ENCODE measurements at places on chromosomes 7 and 10.

DNA sequence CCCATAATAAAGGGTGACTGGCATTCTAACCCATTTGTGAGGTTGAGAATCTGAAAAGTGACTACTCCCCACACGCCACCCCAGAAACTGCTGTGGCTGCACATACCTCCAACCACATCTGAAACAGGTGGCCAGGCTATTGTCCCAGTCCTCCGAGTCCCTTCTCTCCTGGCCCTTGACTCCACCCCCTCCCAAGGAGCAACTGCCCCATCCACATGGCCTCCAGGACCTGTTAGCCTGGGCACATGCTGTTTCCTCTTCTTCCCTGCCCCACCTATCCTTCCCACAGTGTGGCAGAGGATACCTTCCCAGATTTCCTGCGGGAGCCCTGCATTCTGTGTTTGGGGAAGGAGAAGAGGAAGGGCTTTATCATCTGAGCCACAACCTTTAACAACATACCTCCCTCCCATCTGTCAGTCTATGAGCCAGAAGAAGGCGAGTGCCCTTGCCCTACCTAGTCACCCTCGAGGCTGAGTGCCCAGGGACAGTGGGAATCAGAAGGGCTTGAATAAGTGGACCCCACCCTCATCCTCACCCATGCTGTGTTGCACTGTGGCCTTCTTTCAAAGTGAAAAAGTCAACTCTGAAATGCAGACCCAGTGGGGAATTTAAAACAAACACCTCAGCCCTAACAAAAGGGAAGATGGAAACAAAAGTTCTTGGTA lies 11.9 kb downstream of the STEAP1B start:
- DNase-seq = no peak

DNA sequence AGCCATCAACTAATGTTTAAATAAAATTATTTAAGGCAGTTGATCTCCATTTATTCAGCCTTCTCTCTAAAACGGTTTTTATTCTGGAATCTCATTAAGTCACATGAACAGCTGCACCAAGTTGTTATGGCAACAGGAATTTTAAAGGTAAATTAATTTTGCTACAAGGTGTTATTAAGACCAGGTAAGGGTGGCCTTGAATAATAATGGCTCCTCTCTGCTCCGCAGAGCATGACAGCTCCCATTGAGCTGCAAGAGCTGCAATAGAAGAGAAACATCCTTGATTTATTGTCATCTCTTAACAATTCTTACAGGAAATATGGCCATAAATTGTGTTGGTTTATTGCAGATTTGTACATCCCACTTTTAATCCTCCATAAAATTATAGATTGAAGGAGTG lies 165.8 kb downstream of the KLF6 start:
- peak; percentile 51 for DNase-seq

GRCh38 chr7:140645166-140645900 lies 4.7 kb upstream of the DENND2A start:
- DNase-seq = no peak

- no peak for DNase-seq
These were observed 111.6 kb downstream of the SGMS1 start for GRCh38 chr10:50512214-50512595.

DNA sequence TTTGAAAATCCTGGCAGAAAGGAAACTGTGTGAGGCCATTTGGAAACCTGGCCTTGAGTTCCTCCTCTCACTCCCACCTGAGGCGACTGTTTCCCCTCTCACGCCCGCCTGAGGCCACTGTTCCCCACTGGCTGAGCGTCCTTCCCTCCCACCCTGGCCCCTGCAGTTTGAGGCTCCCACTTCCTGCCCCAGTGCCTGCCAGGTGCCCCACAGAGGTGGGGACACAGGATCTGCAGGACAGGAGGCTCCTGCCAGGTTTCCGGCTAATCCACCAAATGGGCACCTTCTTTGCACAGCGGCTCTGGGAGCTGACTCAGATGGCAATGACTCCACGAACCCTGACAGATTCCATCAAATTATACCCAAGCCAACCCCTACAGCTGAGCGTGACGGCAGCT lies 24.3 kb upstream of the LARP4B start:
- no peak for DNase-seq

DNA sequence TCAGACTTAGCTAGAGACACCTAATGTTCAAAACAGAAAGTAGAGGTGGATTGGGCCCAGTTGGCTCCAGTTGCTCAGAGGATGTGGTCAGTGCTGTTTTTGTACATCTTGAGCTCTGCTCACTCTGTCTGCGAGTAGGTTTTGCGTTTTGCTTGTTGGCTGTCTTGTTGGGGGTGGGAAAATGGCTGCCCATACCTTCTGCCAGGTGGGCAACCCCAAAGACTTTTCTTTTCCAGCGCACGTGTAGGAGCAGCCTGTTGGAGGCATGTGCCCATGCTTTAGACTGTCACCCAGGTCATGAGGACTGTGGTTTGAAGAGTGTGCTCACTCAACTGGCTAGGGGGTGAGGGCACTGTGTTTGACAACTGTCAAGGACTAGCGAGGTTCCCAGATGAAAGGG lies 73.9 kb downstream of the KAT6B start:
- DNase-seq = no peak

DNA sequence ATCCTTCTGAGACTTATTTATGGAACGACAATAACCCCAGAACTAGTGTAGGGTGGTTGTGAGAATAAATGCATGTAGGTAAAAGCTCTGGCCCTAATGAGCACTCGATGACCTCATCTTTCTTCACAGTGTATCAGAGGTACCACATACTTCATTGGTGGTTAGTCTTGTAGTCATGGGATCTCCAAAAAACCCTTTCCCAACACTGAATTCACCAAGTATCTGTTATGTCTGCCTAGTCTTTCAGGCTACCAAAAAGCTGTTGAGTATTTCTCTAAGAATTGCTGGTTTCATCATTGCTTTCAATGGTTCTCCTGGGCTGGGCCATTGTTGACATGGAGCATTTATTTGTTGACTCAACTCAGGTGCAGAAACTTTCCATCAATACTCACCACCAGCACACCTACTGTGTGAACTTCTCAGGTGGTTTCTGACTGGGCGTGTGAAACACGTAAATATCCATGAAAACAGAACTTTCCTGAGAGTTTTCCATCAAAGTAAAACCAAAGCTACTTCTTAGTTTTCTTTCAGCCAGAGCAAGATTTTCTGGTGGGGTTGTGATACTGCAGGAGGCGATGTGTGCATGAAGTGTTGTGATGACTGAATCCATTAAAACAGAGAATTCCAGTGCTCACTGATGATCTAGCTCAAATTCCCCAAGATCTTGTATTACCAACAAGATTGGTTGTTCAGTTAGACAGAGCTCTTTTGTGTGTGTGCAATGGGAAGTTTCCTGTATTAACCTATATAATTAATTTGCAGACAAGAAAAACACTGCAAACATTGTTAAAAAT lies 51.4 kb upstream of the SLC35B4 start:
- no peak for DNase-seq

GRCh38 chr10:55311848-55312635 lies 511.0 kb upstream of the PCDH15 start:
- peak; percentile 57 for DNase-seq

- peak; percentile 75 for DNase-seq
These were observed 124.9 kb downstream of the CLEC2L start for GRCh38 chr7:139648391-139648861.

- no peak for DNase-seq
These were observed 431.3 kb downstream of the GALNT17 start for GRCh38 chr7:71563276-71563675.

DNA sequence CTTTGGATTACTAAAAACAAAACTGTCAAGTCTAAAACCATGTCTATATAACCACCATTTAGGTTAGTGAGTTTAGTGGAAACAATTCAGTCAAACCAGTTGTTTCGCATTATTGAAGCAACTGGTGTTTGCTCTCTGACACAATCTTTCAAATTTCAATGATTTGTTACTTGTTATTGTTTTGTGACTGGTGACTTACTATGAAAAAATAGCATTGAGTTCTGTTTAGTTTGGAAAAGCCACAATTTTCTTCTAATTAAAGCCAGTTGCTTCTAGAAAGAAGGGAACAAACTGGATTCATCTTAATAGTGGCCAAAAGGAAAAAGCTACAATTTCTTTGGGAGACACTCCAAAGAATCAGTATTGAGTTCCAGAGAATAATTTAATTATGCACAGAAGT lies 30.4 kb downstream of the LAMB4 start:
- no peak for DNase-seq

- DNase-seq = no peak
These were observed 289.4 kb downstream of the PLXNA4 start for GRCh38 chr7:132286836-132287235.

- DNase-seq = no peak
These were observed 7.4 kb downstream of the YWHAG start for GRCh38 chr7:76351372-76351771.

- no peak for DNase-seq
These were observed 11.3 kb upstream of the ATP6V0A4 start for GRCh38 chr7:138809346-138809745.

GRCh38 chr10:70576803-70577517 lies 25.6 kb downstream of the PRF1 start:
- no peak for DNase-seq

GRCh38 chr7:133300811-133301210 lies 47.9 kb downstream of the EXOC4 start:
- no peak for DNase-seq

DNA sequence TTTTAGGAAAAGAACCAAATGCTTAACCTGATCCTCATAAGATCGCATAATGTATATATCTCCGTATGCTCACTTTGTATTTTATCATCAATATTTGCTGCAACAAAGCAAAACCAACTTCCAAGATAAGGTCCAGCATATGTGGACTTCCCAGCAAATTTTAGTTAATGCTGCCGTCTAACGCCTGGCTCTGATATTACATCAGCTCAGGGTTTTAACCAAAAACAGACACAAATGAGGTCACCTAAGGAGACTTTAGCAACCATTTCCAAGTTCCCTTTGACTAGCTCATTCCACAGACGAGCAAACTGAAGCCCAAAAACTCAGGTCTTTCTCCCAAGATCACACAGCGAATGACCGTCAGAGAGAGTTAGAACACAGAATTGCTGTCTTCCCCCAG lies 59.4 kb upstream of the UCN3 start:
- DNase-seq = no peak

GRCh38 chr10:110142965-110143364 lies 64.4 kb upstream of the MXI1 start:
- DNase-seq = no peak

DNA sequence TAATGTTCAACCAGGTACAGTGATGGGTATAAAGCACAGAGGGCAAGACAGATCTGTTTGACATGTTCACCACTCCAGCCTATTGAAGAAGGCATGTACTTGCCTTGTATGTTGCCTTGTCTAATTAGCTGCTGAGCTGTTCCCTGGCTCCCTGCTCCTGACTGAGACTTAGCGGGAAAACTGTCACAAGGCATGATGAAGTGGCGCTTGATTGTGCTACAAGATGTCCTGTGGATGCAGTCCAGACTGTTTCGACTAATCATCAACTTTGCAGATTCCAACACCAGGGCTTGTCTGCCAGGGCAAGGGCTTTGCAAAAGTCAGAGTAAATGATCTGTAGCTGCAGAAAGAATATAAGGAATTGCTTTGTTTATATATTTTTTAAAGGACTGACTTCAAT lies 136.2 kb upstream of the NRBF2 start:
- peak; percentile 6 for DNase-seq

All from NCI-H1417 (cell line).